ENCODE measurements at places on chromosomes 6 and 20.
A peak's percentile ranks its signal among the peaks of the same experiment; 100 is the strongest.

DNA sequence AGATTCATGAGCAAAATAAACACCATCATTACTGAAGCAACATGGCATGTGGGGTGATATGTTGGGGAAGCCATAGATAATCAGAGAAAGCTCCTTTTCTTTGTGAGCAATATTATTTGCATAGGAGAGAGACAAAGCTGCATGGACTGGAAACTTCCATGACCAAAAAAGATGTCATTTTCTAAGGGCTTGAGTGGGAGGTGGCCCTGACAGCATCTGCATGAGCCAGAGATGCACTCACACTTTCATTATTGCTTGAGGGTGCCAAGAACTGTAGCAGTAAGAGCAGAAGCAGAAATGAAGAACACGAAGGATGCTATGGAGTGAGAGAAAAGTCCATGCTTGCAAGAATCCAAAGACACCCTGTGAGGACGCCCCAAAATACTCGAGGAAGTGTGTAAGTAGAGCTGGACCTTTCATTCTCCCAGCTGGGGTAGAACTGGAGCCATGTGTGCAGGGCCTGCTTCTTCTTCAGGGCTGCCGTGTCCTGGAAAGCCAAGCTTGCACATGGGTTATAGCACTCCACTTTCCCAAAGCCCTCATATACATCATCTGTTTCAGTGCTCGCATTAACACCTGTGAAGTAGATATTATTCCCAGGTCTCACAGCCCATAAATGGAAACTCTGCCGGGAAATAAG is 851.2 kb downstream of the DHX35 start:
- no peak for DNase-seq

DNA sequence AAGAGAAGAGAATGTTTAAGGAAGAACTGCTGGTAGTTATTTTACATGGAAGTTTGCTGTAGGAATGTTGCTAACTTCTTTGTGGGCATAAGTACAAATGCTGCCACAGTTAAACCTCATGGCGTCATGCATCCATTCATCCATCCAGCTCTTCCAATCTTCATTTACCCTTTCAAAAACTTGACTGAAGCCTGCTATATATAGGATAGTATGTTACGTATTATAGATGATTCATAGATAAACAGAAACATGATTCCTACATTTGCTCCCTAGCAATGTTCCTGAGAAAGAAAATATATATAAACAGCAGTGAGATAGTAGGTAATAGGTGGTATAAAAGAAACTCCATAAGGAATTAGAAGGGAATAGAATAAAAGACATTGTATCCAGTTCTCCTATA is 93.7 kb downstream of the NDUFAF5 start:
- DNase-seq, result no peak

- peak; percentile 74 for DNase-seq
Observed at GRCh38 chr6:33123732-33124524, 48.1 kb downstream of the HLA-DPB1 start.

DNA sequence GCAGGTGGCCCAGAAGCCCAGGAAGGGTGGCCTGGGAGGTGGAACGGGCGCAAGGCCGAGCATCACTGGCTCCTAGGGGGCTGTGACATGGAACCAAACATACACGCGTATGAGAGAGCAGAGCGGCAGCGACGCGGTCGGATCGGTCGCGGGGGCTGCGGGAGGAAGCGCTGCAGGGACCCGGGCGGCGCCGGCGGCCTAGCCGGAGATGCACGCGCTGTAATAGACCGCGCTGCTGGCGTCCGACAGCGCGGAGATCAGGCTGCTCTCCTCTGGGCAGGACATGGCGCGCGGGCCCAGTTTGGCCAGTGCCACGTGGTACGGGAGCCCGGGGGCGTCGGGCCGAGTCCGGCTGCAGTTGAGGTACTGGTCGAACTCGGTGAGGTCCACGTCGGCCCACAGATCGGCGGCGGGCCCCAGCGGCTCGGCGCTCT is 1.5 kb downstream of the SOX18 start:
- no peak for DNase-seq

GRCh38 chr20:55116598-55116997 is 641.2 kb downstream of the DOK5 start:
- DNase-seq, result no peak

DNA sequence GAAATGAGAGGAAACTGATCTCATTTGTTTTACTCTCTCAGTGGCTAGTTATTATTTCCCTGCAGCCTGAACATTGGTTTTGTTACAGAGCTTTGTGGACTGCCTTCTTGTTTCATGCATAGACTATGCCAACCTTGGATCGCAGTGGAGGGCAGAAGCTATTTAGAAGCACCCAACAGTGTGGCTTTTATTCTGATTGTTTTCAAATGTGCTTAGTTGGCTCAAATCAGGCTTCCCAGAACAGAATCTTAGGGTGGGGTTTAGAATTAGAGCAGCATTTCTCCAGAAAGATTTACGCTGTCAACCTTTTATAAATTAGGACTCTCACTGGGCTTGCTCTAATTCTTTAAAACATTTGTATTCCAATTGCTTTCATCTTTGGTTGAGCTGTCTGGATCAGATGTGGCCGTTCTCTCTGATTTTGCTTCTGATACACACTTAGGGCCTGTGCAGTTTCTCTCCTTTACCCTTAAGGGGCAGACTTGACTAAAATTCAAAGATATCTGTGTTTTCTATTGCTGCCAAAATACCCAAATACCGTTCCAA is 210.3 kb downstream of the BCKDHB start:
- DNase-seq, result no peak

DNA sequence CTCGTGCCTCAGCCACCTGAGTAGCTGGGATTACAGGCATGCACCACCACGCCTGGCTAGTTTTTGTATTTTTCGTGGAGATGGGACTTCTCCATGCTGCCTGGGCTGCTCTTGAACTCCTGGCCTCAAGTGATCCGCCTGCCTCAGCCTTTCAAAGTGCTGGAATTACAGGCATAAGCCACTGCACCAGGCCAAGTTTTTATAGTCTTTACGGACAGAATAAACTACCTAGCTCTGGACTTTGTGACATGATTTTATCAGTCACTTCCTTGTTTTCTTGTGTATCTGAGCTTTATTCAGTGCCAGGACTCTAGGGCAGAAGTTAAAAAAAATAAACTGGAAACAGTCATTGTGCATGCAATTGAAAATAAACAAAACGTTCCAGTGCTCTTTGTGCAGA is 46.7 kb upstream of the RALGAPA2 start:
- DNase-seq, result no peak

DNA sequence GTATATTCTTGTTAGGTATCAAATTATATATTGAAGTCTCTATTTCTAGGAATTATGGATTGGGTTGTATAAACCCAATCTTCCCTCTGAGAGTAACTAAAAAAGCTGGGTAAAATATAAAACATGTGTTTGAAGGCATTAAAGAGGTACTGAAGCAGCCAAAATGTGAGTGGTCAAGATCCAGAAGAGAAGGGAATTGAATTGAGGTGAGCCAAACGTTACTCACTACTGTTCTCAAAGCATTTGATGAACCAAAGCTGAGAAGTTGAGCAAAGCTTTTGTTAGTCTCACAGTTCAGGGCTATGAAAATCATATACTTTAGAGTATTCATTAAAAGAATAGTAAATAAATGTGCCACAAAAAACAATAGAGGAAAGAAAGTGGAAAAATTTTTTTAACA is 365.8 kb downstream of the BCKDHB start:
- no peak for DNase-seq

GRCh38 chr20:57433657-57434389 is 42.6 kb downstream of the RBM38 start:
- DNase-seq, result no peak

DNA sequence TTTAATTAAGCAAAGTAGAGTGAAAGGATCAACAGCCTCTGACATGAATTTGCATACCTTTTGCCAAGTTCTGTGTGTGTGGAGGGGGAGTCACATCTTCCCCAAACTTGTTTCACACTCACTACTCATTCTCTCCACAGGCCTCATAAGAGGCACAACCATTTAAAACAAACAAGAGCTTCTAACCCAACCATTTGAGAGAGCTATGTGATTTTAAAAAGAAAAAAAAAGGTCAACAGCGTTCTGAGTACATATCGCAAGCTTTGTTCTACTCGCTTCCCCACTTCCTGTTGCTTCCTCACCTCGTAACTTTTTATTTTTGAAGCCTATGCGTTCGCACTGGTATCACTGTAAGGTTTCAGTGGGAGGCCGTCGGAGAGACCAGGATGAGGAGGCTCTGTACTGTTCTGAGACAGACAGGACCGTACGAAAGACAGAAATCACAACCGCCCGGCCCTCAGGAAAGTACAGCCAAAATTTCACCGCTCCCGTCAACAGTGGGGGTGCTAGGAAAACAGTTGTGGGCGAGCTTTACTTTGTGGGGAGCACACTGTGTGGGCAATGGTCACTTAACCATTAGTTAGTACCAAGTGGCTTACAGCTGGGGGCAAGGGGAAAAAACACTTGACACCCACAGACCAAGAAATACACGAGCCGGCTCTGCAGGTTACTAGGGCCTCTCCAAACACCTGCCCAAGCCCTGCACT is 61.3 kb downstream of the TRERF1 start:
- DNase-seq, result no peak

- DNase-seq, result no peak
Observed at GRCh38 chr6:113888956-113889630, 31.9 kb downstream of the MARCKS start.

DNA sequence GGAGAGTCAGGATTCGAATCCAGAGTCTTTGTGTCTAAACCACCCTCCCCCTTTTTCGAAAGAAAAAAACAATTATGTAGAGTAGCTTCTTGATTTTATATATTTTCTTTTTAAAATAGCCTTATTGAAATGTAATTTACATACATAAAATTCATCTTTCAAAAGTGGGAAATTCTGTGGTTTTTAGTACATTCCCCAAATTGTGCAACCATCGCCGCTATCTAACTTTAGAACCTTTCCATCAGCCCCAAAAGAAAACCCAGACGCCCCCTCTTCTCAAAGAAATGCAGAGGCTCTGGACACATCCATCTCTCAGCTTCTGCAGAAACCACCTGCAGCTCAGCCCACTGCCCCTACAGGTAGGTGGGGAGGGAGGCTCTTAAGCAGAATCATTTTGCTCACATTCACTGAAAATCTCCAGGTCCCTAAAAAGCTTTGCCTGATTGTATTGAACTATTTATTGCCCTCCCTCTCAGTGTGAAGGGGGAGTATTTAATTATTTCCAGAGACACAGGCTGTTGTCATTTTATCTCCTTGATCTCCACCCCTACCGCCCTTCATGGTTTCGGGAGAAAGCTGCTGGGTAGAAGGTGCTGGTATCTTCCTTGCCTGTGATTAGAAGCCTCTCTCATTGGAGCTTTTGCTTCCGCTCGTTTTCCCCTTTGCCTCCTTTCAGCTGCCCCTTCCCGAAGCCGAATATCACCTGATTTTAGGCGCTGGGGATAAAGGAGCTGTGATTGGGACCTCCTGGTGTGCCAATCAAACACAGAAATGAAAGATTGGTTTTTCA is 68.7 kb upstream of the KCNG1 start:
- no peak for DNase-seq

GRCh38 chr20:34747479-34747878 is 43.3 kb downstream of the TP53INP2 start:
- no peak for DNase-seq

Data from HEK293T (cell line).